ENCODE measurements at places on chromosomes 2 and 18.
A peak's percentile ranks its signal among the peaks of the same experiment; 100 is the strongest.

GRCh38 chr2:156727867-156728266 is 291.7 kb downstream of the GPD2 start:
- DNase-seq, result no peak

GRCh38 chr2:98560256-98560771 is 48.0 kb downstream of the COA5 start:
- DNase-seq, result peak; percentile 87

DNA sequence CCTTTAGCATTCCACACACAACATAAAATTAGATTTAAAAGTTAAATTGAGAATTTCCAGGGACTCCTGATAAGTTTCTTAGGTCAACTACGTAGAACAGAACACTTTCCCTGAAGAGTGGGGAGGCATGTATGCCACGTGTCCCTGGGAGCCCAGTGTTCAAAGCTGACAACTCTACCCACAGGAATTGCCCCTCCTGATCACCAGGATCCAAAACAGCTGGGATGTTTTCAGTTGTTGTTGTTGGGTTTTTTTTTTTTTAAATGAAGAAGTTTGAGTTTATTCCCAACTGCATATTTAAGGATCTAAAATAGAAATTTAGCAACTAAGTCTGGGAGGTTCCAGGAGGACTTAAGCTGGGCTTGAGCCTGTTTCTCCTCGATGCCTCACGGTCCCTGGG is 100.5 kb downstream of the TPGS2 start:
- DNase-seq, result no peak

DNA sequence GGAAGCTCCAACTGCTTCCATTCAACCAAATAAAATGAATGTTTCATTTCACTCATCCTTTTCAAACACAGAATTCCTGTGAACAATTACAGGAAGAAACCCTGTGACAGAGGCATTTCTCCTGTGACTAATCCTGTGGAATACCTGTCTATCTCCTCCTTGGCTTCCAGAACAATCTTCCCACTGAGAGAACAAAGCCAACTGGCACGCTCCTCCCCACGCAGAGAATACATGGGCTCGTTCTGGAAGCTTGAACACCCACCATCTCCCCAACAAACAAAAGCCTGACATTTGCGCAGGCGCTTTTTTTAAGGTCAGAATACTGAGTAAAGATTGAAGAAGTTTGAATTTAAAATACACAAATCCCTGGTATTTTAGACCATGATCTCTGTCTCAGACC is 104.7 kb upstream of the SLC66A3 start:
- DNase-seq, result no peak

DNA sequence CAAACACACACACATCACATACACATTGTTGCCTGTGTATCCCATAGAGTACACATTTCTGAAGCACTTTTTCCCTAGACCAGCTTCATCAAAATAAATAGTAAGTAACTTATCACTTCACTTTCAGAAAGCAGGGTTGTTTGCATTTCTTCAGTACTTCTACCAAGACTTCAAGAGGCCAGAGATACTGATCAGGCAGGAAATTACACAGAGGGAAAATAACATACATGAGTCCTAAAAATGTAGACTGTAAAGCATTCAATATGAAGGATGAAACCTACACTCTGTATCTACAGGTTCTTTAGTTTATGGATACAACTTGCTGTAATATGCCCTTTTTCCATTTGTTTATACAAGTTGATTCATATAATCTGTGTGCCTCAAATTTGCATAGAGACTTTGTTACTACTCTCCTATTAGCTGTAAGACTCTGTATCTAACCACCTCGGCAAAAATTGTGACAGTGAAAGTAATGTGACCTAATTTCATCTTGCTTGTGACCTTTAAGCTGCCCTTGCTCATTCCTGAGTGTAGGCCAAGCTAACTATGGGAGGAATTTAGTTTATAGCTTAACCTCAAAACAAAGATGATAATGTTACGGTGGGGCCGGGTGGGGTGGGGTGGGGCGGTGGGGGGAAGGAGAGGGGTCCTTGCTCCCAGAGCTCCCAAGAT is 228.9 kb upstream of the SPOPL start:
- DNase-seq, result no peak

GRCh38 chr2:58512878-58513277 is 271.8 kb upstream of the FANCL start:
- no peak for DNase-seq

DNA sequence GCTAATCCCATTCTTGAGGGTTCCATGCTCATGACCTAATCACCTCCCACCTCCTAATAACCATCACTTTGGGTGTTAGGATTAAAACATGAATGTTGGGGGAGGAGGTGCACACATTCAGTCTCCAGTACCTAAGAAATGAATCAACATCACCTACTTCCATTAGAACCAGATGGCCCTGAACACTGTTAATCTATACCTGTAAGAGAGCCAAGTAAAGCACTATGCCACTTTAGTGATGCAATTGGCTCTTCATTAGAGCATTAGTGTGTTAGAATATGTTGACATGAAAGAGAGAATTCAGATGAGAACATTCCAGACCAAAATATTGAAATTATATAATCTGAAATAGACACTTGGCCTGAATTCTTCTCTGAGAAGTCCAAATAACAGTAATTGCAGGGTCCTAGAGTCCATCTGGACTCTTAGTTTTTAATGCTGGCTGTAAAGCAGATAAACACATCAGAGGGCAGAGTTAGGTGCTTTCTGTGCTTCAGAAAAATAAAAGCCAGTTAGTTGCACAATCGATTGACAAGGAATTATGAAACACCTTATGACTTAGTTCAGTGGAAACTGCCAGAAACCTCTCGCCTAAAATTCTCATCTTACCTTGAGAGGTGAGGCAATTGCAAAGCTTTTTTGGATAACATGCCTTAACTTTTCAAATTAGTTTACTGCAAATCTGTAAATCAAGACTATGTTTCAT is 923.7 kb downstream of the SLC4A3 start:
- no peak for DNase-seq

- DNase-seq, result no peak
Measured at GRCh38 chr2:233681521-233682099, at the start of gene UGT1A7. UGT1A7 (plus strand) TSS chr2:233681901; CDS start chr2:233681938, 37 bp downstream.

GRCh38 chr2:236010920-236011685 is 157.1 kb downstream of the GBX2 start:
- DNase-seq, result no peak

- DNase-seq, result peak; percentile 77
Measured at GRCh38 chr2:42493468-42494354, at the start of gene KCNG3. KCNG3 (minus strand) TSS chr2:42493982; CDS start chr2:42493501, 481 bp downstream.

GRCh38 chr18:8139127-8139527 is 470.1 kb upstream of the RAB12 start:
- DNase-seq, result no peak

DNA sequence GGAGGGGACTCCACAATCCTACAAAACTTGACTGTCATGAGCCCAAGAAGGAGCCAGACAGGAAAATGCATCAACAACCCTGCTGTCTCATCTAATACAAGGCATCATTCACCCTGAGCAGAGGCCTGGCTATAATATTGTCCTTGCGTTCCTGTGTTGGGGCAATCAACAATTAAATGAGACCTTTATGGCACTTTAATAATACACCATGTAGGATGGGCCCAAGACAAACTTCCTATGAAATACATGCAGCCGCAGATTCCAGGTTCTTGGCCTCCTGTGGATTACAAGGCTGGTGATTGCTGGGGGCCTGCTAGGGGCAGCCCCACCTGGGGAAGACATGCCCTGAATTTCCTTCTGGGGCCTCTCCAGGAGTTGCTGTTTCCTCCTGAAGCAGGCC is 82.8 kb upstream of the PPP1CB start:
- DNase-seq, result no peak

DNA sequence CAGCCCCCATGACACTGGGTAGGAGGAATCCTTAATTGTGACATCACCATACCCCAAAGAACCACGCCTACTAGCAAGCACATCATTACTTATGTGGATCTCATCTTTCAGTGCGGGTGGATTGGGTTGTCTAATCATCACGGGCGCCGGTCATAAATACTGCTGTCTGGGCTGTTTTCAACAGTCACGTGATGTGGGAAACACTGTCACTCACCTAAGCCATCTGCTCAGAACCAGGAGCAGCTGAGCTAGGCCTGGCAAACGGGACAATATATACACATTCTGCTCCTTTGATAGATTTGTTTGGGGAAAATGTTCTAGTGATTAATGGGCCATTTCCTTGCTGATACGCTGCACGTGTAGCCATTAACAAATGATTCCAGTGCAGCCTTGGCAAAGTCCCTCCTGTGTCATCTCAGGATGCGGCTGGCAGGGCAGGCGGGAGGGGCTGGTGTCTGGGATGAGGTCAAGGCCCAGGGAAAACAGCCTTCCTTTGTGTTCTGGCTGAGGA is 145.9 kb upstream of the COPS8 start:
- DNase-seq, result no peak

DNA sequence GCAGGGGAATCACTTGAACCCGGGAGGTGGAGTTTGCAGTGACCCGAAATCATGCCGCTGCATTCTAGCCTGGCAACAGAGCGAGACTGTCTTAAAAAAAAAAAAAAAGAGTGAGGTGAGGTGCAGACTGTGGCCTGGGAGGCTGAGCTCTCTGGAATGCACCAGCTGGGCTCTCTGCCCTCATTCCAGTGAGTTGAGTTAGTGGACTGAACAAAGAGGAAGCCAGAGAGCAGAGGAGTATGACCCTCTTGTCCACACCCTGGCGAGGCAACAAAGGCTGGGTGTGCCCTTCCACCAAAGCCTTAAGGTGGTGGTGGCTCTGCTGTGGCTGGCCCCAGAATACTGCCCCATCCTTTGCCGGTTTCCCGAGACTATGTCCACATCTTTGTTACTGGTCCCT is 71.3 kb upstream of the ACKR3 start:
- DNase-seq, result peak; percentile 76

DNA sequence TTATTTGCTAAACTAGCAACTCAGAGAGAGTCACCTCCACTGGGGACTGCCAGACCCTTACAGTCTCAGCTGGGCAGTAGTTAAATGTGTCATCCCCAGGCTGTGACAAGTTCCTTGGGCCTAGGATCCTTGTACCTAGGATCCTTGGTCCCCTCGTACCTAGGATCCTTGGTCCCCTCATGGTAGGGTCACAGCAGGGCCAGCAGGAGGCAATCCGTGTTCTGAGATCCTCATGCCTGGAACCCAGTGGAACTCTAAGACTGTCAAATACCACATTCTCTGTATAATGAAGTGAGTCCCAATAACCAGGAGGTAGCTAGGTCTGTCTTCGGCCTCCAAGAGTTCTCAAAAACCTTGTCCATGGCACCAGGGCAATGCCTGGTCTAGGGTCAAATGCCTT is 60.8 kb downstream of the LYPD6B start:
- DNase-seq, result no peak

- DNase-seq, result no peak
Measured at GRCh38 chr2:202184557-202184956, 53.8 kb downstream of the SUMO1 start.

DNA sequence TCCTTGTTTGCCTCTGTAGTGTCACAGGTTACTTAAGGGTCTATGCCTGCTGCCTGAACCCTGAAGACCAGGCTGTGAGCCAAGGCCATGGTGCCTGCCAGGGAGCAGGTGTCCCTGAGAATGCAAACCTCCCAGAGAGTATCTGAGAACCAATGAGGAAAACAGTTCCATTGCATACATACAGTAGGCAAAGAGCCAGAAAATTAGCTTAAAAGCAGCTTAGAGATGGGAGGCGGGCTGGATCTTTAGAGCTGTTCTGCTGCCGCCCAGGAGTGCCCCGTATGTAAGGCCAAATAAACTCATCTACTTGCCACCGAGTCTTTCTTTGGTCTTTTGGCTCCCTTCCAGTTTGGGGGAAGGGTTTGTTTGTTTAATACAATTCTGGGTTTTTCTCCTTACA is 327.9 kb downstream of the CLIP4 start:
- DNase-seq, result no peak

DNA sequence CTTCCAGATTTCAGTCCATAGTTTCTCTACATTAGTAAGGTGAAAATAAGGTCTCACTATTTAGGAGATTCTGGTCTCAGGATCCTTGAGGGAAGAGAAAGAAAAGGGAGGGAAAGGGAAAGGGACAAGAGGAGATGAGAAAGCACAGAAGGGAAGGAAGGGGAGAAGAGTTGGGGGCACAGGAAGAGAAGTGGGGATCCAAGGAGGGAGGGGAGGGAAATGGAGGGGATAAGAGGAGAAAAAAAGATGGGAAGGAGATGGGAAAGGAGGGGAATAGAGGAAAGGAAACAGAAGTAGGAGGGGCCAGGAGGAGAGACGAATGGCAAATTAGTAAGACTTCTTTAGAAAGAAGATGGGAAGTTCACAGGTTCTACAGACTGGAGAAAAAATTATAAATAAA is 39.2 kb upstream of the SPTBN1 start:
- DNase-seq, result no peak

GRCh38 chr2:70718736-70719135 is 49.3 kb downstream of the ADD2 start:
- DNase-seq, result no peak

- no peak for DNase-seq
Measured at GRCh38 chr2:129678751-129679150, 300.7 kb upstream of the RAB6C start.

- DNase-seq, result no peak
Measured at GRCh38 chr2:214358506-214358905, 52.3 kb upstream of the VWC2L start.

DNA sequence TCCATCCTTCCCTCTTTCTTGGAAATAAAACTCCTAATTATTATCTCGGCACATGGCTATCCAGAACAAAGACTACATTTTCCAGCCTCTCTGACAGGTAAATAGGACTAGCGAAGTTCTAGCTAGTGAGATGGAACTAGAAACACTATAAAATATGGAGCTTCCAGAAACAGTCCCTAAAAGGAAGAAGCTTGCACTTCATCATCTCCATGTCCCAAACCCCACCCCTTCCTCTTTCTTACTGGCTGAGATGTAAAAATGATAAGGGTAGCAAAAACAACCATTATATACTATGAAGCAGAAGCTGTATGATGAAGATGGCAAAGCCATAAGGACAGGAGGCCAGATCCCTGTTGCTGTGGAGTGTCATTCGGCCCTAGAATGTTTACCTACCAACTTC is 11.7 kb upstream of the ACTR2 start:
- no peak for DNase-seq

GRCh38 chr2:8003462-8004075 is 678.3 kb upstream of the ID2 start:
- DNase-seq, result peak; percentile 90

GRCh38 chr2:241941691-241942301 is 72.3 kb downstream of the RTP5 start:
- DNase-seq, result no peak

GRCh38 chr2:234427081-234428061 is 69.5 kb downstream of the ARL4C start:
- DNase-seq, result peak; percentile 89

DNA sequence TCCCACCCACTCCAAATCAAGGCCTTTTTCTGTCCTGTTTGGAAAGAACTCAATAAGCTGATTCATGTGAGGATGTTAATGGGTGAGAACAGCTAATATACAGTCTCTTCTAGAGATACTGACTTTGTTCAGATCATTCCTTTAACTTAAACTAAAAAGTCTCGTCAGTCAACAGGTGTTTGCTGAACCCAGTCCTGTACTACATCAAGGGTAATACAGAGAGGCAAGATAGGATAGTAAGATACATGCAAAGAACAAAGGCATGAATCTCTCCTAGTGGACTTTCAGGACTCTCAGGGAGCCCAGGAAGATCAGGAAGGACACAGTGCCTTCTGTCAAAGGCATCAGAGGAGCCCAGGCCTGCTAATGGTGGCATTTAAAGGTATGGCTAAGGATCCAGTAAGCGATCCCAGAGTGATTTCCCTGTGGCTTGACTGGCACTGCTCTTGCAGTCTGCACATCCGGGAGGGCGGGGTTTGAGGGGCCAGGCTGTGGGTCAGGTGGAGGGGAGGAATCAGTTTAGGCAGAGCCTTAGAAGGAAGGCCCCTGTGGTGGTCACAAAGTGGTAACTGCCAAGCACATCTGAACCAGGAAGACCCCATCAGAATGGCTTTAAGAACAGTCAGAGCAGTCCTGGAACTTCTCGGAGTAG is 54.0 kb downstream of the EPAS1 start:
- no peak for DNase-seq
